ENCODE measurements at places on chromosomes 2 and 18.

- peak; percentile 12 for DNase-seq
Observed at GRCh38 chr18:45449418-45450227, 165.7 kb upstream of the SLC14A2 start.

DNA sequence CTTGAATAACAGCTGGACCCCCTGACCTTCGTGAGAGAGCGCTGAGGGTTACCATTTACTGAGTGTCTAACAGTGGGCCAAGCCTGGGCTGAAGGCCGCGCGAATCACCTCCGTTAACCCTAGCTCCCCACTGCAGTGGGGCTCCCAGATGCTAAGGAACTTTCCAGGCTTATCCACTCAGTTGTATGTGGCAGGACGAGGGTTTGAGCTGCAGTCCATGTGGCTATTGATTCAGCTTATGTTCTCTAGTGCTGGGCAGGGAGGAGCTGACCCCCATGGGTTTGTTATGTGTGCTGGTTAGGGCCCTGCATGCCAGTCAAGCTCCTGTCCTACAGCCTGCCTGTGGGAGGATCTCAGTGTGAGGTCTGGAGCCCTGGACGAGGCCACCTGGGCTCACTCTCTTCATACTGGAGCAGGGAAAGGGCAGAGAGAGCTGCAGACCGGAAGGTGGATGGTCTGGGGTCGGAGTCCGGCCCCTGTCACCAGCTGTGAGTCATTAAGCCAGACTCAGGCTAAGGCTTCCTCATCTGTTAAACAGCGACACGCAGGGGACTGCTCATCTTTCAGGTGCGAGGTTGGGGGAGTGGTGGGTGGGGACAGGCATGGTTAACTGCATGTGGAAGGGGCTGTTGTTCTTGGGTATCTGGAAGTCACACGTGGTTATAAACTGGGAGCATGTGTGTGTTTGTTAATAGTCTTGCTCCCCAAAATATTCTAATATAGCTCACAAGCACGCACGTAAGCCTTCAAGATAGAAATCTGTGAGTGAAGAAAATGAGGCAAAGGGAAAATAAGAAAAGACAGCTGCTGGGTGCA lies 6.6 kb downstream of the PSD4 start:
- no peak for DNase-seq

GRCh38 chr2:217433522-217433921 lies 569.3 kb downstream of the TNS1 start:
- DNase-seq: no peak

DNA sequence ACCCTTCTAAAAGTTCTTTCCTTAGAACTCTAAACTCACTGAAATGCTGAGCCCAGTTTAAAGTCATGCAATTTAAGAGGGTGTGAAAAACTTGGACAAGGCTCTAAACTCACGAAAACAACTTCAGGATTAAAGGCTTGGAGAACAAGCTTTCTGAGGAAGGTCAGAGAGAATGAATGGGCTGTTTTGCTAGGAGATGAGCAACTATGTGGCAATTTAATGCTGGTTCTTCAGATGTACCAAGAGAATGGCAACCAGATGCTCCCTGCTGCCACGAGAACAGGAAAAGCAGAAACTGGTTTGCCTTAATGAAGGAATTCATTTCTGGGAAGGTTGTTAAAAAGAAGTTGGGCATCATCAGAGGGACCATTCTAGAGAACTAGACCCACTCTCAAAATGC lies 77.8 kb upstream of the PMAIP1 start:
- DNase-seq: no peak

GRCh38 chr18:44474591-44474990 lies 206.1 kb upstream of the SETBP1 start:
- no peak for DNase-seq

GRCh38 chr2:121705390-121705789 lies 31.3 kb downstream of the NIFK start:
- no peak for DNase-seq

Measured in hypothalamus (tissue), 51 donors.